Stomach (tissue), 19 donors: ENCODE measurements at places on chromosomes 3 and 15.
A peak's percentile ranks its signal among the peaks of the same experiment; 100 is the strongest.

- no peak for DNase-seq
Measured at GRCh38 chr3:122581622-122582021, 4.2 kb downstream of the PARP15 start.

GRCh38 chr3:66401675-66402491 lies 98.9 kb downstream of the LRIG1 start:
- no peak for DNase-seq

GRCh38 chr15:63909819-63910437 lies 76.2 kb upstream of the HERC1 start:
- peak; percentile 45 for DNase-seq

- peak; percentile 3 for DNase-seq
Measured at GRCh38 chr3:88742674-88743507, 364.5 kb upstream of the EPHA3 start.

GRCh38 chr15:100909565-100909964 lies 9.6 kb upstream of the LRRK1 start:
- peak; percentile 59 for DNase-seq

- peak; percentile 20 for DNase-seq
Measured at GRCh38 chr15:62059108-62059815, 985 bp downstream of the VPS13C start.

DNA sequence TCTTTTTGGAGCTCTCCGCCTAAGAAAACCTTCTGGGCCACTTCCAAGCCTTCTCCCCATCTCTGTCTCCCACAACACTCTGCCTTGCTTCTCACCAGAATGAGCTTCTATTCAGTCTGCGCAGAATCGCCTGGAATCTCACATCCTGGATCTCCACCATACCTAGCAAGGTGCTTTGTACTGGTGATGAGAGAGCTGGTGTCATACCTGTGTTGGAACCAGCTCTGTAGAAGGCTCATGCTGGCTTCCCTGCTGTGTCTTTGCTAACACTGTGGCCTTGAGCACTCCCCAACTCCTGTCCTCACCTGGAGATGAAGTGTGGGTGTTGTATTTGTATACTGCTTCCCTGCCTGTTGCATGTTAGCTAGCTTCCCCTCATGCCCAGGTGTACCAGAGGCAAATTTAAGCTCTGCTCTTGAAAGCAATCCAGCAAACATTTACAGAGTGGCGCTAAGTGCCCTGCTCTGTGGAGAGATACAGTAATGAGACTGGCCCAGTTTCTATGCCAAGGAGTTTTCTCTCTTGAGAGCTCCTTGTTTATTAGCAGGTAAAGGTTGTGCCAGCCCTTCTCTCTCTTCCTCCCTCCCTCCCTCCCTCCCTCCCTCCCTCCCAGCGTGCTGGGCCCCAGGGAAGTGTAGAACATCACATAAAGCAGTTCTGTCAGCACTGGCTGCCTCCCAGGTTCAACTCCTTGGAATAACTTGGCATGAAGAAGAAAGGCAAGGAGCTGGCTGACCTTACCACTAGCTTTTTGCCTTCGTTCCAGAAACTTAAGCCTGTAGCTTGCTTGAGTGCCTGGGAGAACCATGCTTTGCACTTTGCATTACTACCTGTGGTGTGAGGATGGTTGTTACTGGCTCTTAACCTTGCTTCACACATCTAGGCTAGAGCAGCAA lies 54.9 kb downstream of the TRIM71 start:
- DNase-seq: peak; percentile 78

GRCh38 chr15:38622304-38622703 lies 57.7 kb upstream of the RASGRP1 start:
- DNase-seq: peak; percentile 39

DNA sequence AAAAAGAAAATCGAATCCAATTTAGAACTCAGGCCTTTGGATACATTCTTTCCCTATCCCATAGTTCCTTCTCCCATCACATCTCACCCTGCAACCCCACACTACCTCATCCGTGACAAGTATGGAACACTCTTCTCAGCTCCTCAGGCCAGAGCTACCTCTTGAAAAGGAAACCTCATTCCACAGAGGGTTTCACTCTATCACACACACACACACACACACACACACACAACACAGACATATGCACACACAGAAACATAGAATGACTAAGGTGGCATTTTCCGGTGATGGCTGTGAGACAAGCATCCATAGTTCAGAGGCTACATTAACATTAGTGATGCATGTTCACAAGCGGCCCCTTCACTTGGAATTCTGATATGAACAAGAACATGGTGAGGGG lies 122.0 kb upstream of the HES1 start:
- no peak for DNase-seq

GRCh38 chr3:141448606-141449220 lies 38.1 kb upstream of the RASA2 start:
- DNase-seq: no peak

GRCh38 chr3:127823426-127823857 lies 1.1 kb upstream of the MGLL start:
- DNase-seq: no peak

DNA sequence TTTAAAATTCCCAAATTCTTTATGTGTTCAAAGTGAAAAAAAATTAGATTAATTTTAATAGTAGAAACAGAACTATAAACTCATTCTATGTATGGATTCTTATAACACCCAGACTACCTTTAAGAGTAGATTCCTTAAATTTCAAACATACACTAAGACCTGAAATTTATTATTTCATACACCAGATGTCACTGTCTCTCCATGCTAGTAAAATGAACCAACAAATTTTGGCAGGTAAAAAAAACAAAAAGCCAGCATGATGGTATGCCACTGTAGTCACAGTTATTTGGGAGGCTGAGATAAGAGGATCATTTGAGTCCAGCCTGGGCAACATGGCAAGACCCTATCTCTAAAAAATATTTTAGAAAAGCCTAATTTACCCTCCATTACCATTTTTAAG lies 461.3 kb upstream of the NAALADL2 start:
- peak; percentile 36 for DNase-seq

GRCh38 chr15:90042356-90042755 lies 41.2 kb downstream of the ZNF710 start:
- DNase-seq: no peak

DNA sequence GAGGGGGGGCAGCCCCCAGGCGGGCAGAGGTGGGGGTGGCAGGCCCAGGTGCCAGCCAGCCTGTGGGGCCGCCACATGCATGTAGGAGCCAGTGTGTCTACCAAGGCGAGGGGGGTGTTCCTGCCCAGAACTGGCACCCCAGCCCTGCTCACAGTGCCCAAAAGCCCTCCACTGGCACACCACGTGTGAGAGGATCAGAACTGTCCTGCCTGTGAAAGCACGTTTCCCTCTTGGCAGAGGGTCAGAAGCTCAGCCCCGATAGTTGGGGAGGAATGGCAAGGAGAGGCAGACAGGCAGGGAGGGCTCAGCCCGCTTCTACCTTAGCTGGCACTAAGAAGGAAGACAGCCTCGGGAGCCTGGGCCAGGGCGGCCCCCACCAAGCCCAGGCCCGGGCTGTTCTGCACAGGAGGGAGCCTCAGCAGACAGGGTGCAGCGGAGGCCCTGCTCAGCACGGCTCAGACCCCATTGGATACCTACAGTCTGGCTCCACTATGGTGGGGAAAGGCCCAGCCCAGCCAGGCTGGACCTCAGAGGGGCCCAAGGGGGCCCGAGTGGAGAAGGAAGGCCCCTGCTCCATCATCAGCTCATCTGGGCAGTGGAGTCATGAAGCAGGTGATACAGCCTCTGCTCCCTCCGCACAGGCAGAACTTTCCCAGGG lies 84.8 kb upstream of the LINGO1 start:
- peak; percentile 21 for DNase-seq

DNA sequence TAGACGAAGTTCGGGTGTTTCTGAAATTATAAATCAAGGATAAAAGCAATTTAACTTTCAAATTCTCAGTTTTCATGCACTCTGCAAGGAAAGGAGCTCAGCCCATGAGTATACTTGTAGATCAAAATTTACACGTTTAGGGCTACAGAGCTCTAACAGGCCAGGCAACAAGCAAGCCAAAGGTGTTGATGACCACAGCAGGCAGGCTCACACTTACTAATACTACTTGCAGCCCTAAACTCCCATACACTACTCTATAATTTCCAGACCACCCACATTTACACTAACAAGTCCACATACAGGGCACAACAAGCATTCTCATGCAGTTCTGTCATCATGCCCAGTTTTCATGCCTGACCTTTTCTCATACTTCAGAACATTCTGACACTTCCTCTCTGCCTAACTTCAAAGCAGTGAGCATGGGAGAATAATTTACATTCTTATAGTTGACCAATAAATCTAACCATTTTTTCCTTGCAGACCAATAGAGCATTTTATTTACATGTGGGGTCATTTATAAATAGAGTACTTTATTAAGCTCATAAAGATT lies 124.7 kb upstream of the FRMD4B start:
- DNase-seq: peak; percentile 33

- no peak for DNase-seq
Measured at GRCh38 chr3:166957121-166957520, 423.0 kb downstream of the ZBBX start.

DNA sequence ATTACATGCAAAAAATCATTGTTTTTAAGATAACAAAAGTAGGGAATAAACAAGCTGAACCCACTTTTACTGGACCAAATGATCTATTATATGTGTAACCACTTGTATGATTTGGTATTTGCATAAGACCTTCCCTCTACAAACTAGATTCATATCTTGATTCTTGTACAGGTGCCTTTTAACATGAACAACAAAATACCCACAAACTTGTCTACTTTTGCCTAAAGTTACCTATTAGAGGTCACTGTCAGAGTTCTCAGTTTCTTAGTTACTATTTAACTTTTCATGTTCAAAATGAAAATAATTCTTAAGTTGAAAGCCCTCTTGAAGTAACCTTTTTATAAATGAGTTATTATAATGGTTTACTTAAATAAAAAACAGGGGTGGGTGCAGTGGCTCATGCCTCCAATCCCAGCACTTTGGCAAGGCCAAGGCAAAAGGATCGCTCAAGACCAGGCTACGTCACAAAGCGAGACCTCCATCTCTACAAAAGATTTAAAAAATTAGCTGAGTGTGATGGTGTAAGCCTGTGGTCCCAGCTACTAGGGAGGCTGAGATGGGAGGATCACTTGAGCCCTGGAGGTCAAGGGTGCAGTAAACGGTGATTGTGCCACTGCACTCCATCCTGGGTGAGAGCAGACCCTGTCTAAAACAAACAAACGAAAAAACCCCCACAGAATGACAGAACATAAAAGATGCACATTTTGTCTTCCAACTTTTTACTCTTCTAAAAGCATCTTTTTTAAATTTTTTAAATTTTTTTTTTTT lies 16.0 kb downstream of the ACTR8 start:
- no peak for DNase-seq

- DNase-seq: no peak
Measured at GRCh38 chr3:162769564-162769963, 1273.0 kb downstream of the OTOL1 start.

DNA sequence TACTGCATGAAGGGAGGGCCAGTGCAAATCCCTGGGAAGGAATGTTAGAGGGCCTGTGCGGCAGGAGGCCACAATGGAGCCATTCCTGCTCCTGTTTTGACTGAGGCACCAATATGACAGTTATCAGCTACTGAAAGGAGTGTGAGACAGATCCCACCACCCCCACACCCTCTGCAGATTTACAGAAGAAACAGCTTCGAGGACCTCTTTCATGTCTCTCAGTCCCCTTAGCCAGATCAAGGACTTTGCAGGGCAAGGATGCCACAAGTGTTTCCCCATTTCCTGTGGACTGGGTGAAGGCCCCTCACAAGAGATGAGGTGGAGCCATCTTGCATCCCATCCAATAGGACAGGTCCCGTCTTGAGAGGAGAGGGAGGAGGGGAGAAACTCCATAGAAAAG lies 48.5 kb upstream of the RASGRP1 start:
- DNase-seq: no peak

- DNase-seq: no peak
Measured at GRCh38 chr15:27589260-27589659, 509.9 kb downstream of the OCA2 start.

DNA sequence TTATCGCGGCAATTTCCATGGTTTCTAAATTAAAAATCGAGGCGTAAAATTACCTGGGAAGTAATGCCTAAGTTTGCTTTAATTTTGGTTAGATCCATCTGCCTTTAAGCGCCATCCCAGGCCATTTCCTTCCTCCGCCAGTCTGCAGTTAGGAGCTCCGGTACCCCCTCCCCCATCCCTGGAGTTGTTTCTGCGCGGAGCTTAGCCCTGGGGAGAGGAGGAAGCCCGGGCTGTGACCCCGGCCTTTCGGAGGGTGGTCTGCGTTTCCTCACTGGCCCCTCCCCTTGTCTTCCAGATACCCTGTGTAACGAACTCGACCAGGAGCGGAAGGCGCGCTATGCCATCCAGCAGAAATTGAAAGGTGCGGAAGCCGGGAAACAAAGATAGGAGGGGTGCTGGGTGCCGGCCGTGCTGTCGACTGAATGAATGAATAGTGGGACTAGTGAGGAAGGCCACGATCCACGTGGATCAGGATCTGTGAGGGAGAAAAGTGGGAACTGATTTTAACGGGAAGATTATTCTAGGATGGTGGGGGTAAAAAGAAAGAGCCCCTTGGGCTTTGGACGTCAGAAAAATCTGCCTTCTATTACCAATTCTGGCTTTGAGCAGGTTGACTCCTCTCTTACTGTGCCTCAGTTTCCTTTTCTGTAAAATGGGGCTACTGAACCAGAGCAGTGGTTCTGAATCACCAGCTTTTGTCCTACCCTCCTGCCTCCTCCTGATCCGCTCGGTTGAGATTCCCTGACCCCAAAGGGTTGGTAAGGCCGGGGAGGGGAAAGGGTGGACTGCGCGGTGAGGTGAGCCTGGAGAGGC lies 6.7 kb downstream of the RNU6-1 start:
- DNase-seq: no peak

DNA sequence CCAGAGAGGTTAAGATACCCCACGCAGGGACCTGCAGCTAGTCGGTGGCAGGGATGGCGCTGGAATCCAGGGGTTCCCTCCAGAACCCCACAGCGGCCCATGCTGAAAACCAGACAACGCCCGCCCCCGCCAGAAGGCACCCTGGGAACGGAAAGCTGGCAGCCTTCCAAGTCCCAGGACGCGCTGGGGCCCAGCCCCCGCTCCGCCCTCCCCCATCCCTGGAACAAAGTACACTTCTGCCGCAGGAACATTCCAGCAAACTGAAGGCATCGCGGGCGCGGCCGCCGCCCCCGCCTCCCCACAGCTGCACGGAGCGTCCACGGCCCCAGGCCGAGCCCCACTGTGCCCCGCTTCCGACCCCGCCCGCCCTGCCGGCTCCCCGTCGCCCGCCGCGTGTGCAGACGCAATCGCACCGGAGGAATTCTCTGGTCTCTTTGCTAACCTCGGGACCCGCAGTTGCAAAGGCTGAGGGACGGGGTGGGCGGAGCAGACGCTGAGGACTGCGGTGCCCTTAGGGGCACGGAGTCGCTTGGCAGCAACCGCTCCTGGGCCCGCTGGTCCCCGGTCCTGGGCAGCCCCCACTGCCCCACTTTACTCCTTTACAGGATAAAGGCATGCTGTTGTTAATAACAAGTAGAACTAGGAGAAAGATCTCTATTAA lies 44.8 kb upstream of the RNU6-1 start:
- peak; percentile 95 for DNase-seq
